Fibroblast of skin of abdomen (primary cell): ENCODE measurements at places on chromosomes 4 and X.

GRCh38 chr4:164169591-164169990 lies 584.3 kb upstream of the SMIM31 start:
- DNase-seq, result peak; percentile 15

DNA sequence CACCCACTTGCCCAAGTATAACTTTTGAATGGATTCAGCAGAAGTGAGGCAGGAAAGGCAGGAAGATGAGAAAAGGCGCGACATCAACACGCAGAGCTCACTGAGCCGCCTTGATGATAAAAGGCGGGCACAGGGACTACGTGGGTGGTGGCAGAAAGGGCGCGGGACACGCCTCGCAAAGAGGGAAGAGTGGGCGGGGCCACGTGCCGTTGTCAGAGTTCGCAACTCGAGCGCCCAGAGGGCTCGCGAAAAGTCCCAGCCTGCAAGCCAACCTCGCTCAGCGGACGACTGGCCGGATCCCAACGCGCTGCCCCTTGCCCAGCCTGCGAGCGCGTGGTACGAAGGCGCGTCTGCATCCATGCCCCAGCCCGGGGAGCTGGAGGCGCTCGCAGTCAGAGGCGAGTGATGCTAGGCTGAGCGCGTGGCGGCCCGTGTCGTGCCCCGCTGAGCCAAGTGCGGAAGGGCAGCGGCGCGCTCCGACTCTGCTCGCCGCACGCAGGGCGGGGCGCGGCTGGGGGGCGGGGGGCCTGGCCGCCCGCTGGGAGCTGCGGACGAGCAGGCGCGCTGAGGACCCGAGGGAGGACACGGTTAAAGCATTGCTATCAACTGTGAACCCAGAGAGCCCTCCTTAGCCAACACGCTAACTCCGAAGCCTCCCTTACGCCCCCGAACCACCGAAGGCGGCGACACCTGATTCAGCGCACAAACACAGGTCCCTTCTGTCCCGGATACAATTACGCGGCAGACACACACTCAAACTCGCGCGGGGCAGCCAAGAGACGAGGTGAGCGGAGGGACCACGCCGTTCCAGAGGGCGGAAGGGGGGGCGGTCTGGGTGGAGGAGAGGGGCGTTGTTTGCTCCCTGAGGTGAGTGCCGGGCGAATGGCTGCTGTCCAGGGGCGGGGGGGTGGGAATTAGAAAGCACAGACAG lies at the start of gene UGT8:
Gene UGT8 (plus strand): TSS at position 617 of the 931 bp plus-strand sequence. CDS start 24,074 bp downstream, outside the sequence.
- peak; percentile 7 for DNase-seq

DNA sequence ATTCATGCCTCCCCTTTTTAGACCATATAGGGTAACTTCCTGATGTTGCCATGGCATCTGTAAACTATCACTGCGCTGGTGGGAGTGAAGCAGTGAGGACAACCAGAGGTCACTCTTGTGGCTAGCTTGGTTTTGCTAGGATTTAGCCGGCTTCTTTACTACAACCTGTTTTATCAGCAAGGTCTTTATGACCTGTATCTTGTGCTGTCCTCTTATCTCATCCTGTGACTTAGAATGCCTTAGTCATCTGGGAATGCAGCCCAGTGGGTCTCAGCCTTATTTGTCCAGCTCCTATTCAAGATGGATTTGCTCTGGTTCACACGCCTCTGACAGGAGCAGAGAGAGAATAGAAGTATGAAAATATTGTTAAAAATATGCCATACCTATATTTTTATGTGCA lies 355.7 kb downstream of the ADGRL3 start:
- DNase-seq, result peak; percentile 9

- no peak for DNase-seq
These were observed 26.4 kb downstream of the ATG4A start for GRCh38 chrX:108117988-108118387.

GRCh38 chrX:17635231-17635630 lies 102.1 kb upstream of the SCML1 start:
- DNase-seq, result peak; percentile 15

GRCh38 chr4:67531379-67531962 lies 13.8 kb downstream of the CENPC start:
- DNase-seq, result no peak

GRCh38 chr4:108834166-108834834 lies 71.4 kb upstream of the ETNPPL start:
- peak; percentile 92 for DNase-seq

DNA sequence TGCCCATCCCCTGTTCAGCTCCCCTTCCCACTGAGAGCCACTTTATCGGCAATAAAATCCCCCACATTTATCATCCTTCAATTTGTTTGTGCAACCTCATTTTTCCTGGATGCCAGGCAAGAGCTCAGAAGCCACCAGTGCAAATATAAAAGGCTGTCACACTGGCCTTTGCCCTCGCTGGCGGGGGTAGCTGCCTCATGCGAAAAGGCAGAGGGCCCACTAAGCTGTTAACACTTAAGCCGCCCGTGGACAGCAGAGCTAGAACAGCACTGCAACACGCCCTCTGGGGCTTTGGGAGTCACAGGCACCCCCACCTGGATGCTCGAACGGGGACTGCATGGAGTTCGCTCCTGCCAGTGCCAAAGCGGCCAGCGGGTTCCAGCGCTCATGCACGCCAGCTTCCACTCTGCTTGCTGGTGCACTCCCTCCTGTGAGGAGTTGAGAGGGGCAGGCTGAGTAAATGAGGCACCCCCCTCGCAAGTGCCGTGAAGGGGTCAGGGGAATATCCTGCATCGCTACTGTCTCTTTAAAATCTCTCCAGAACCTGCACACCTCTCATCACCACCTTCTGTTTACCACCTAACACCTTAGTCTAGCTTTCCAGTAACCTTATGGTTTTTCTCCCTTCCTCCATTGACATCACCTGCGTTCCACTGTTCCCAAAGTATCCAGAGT lies 99.5 kb downstream of the SORBS2 start:
- no peak for DNase-seq

- DNase-seq, result no peak
These were observed 15.2 kb upstream of the PCYT1B start for GRCh38 chrX:24662352-24662751.
